Foreskin fibroblast (primary cell): ENCODE measurements at places on chromosomes 2 and 18.

DNA sequence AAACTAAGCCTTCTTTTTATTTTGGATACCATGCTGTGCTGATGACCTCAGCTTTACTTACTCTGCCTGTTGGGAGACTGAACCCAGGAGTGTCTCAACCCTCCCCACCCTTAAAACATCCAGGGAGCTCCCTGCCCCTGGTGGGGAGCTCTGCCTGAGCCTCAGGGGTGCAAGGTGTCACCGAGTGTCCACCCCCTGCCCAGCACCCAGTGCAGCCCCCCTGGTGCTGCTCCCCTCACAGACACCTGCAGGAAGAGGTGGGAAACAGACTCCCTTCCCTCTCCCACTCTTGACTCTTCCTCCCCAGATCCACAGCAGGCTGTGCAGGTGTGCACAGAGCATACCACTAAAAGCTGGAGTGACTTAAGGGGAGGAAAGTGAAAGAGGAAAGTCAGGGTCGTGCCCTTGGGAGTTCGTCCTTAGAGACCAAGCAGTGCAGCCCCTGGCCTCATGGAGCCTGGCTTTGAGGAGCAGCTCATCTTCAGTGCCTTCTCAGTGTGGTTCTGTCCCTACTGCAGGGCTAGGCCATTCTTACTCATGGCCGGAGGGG is 51.3 kb downstream of the MYO7B start:
- no peak for DNase-seq

DNA sequence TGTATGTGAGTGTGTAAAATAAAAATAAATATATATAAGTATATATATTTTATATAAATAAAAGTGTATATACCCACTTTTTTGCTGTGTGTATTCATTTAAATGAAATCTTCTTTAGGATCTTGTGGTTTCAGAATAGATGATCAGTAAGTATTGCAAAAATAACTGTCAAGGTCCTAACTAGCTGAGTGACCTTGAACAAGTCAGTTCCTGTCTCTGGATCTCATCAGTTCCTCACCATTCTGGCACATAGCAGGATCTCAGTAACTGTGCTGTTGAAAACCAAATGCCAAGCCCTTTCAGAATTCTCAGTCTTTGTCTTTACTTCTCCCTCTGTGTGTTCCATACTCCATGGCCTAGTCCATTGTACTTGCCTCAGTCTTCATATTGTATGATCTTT is 115.3 kb upstream of the CXCR4 start:
- no peak for DNase-seq

DNA sequence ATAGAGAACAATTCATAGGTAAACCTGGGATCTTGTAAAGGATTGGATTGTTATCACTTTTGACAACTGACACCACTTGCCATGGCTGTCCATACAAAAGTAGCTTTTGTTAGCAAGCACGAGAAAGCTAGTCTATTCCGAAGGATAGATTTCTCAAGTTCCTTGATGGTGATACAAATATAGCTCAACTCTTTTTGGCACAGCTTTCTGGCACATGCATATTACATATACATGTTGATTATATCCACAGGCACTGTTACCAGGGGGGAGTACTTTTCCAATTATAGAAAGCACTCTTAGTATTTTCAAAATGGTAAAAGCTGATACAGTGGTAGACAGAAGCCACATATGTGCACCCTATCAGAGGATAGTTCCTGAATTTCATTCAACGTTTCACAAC is 168.9 kb downstream of the UPP2 start:
- no peak for DNase-seq

- no peak for DNase-seq
Observed at GRCh38 chr2:118473241-118473640, 374.2 kb downstream of the EN1 start.

DNA sequence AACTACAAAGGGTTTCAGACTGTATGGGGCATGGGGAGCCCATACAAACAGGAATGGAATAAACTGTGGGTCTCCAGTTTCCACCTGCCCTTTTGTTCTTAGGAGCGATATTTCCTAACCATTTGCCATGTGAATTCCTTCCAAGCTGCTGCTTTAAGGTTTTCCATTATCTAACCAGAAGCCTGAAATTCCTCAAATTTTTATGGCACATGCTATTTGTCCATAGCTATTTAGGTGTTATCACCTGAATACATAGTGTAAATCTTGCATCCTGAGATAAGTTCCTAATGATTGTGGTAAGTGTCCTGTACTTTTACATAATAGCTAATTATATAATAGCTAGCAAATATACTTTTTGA is 17.4 kb upstream of the PAIP2B start:
- DNase-seq, result no peak

GRCh38 chr2:191009541-191010374 is 4.2 kb downstream of the STAT1 start:
- DNase-seq, result no peak

DNA sequence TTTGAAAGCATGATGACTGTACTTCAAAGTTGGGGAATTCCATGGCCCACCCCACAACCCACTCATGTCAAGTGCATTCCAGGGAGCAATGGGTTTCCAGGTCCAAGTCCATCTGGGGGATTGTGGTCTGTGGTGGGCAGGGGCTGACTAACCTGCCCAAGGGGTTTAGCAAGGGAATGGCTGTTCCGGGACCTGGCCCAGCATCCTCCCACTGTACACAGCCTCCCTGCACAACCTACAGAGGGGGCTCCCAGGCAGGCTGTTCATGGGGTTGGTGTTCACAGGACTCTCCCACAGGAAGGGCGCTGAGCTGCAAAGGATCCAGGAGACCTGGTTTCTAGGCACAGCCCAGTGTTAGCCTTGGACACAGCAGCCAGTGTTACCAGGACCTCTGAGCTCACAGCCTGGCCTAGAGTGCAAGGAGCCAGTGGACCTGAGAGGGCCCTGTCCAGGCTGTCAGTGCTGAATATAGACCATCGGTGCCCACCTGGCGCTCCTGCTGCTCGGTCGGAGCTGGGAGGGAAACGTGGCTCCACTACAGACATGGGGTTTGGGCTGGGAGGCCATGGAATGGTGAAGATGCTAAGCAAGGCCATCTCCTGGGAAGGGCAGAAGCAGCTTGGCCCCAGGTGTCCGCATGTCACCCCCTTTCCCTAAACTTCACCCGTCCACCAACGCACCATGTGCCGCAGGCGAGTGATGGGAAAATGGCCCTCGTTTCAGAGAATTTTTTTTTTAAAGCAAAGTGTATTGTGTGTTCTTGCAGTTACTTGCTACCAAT is 317.2 kb downstream of the GBX2 start:
- no peak for DNase-seq

DNA sequence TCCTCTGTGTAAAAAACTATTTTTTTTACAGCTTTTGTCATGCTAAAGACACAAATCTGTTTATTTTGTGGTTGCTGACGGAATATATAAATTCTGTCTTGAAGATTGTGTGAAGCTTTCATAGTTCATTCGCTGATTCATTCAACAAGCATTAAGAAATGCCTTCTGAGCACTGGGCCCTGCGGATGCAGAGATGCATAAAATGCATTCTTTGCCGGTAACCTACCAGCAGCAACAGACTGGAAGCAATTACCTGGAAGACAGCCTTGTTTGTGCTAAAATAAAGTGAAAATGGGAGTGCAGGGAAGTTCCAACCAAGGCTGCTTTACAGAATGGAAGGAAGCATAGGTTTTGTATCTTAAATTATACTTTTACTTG is 119.7 kb downstream of the PMAIP1 start:
- DNase-seq, result peak; percentile 68

DNA sequence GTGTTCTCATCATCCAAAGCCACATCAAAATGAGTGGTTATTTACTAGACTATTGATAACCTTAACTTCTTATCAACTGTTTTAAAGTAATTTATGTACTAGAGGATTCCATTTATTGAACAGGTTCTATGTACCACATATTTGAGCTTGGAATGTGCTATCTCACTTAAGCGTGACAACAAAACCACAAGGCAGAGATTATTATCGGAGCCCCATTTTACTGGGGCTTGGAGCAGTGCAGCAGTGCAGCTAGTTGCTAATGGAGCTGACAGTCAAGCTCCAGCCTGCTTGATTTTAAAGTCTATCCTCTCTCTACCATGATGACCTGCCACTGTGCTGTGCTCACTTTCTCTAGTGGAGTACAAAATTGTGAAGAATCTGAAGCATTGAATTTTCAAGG is 24.6 kb downstream of the GCG start:
- no peak for DNase-seq

- no peak for DNase-seq
Observed at GRCh38 chr18:63236406-63236805, 83.2 kb downstream of the BCL2 start.

DNA sequence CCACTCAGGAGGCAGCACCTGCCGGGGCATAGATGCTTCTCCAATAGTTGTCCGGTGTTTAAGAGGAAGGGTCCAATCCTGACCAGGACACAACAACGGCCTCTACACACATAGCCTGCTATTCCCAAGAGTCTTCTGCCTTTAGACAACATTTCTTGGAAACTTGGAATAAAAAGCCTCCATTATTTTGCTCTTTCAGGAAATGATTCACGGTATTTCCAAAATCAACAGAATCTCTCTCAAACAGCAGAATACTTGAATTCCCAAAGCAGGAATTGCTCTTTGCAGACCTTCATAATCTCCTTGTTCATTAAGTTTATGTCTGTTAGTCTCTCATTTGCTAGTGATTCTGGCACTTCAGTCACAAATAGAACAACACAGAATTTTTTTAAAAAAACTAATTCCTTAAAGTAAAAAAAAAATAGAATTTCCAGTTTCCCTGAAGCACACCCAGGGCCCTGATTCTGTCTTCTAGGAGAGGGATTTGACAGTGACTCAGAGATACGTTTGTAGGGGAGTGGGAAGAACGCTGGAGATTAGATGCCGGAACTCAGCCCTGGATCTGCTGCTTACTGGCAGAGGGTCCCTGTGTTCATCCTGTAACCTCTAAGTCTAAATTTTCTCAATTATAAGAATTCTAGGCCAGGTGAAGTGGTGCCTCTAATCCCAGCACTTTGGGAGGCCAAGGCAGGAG is 74.7 kb downstream of the NAB1 start:
- no peak for DNase-seq

GRCh38 chr2:227160164-227160563 is 3.8 kb downstream of the COL4A4 start:
- DNase-seq, result no peak

GRCh38 chr2:16189836-16190160 is 249.4 kb downstream of the MYCN start:
- DNase-seq, result no peak

DNA sequence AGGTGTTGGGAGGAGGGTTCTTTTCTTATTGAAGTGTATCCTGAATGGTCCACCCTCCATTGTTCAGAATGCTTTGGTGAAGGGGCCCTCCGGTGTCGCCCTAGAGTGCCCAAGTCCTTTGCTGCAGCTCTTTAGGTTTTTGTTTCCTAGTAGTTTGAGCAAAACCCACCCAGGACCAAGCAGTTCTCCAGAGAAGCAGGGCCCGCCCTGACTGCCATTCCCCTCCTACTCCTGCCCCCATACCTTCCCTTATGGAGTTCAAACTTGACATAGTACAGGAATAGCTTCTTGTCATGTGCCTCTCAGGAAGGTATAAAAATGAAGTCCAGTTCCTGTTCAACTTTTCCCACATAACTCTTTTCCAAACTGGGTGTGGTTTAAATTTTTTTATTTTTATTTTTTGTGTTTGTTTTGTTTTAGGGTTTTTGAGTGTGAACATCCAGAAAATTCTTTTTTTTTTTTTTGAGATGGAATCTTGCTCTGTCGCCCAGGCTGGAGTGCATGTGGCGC is 5.6 kb downstream of the MERTK start:
- DNase-seq, result no peak

DNA sequence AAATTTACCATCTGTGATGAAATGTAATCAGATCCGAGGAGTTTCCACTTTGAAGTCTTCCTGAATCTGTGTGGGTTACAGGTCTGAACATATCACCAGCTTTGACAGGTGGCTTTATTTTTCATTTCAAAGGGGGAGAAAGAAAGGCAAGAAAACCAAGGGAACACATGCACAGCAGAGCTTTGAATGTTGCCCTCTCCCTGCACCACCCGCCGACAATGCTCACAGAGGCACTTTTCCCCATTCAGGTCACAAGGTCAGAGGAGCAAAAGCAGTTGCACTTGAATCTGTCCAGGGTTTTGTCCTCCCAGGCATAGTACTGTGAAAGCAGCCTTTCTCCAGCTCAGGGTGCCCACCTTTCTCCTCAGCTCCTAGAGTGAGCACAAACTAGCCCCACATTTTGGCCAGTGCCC is 130.2 kb downstream of the OSR1 start:
- DNase-seq, result no peak

GRCh38 chr18:55247032-55247431 is 287.8 kb upstream of the CCDC68 start:
- DNase-seq, result peak; percentile 41

DNA sequence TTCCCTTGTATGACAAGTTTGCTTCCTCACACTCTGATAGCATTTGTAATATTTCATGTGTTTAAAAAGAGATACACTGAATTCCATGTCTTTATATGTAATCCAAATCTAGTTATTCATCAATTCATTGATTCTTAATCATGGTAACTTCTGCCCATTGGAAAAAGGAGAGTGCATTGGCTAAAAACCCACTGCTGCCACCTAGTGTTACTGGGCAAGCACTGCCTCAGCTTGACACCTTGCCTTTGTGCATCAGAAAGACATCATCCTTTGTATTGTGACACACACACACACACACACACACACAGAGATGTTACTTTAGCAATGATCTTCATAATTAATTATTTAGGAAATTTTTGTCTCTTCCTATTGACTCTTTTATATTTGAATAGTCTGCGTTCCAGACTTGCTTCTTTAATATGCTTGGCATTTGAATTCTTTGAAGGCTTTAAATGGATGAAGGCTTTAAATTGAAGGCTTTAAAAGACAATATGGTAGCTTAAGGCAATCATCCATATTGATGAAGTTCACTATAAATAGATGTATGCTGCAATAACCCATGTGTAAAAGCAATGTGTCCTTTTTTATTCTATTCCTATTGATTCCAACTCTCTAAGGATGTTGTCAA is 414.2 kb upstream of the CHST9 start:
- DNase-seq, result peak; percentile 4

GRCh38 chr2:101124643-101125366 is 26.4 kb downstream of the TBC1D8 start:
- peak; percentile 99 for DNase-seq

GRCh38 chr2:102664471-102664909 is 45.1 kb downstream of the SLC9A2 start:
- peak; percentile 1 for DNase-seq

DNA sequence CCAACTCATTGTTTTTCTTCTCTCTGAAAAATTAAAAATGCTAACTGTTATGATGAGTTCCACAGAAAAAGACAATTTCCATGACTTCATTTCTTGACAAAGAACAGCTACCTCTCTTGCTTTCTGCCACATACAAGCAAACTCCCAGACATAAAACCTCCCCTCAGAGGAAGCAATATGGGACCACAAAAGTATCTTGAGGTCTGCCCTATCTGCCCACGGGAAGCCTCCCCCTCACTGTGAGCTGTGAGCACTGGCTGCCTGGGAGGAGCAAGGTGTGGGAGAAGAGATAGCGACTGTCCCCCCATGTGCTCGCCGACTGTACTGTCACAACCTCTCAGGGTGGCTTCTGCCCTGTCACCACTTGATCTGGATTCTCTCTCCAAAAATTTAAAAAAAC is 69.7 kb upstream of the NRP2 start:
- no peak for DNase-seq

GRCh38 chr2:6452702-6453481 is 412.8 kb downstream of the CMPK2 start:
- DNase-seq, result no peak

- no peak for DNase-seq
Observed at GRCh38 chr2:46802665-46803546, 112.7 kb downstream of the MCFD2 start.
